ENCODE measurements at places on chromosomes 1 and 21. TPM values are rescaled to one million over a fixed set of nuclear protein-coding genes. Genes with fewer than 3 reads are reported as not detected.

KTI12 gene
- total RNA-seq = 18.3 TPM

ASH1L gene
- 11.1 TPM for total RNA-seq

AMY1A gene
- total RNA-seq = not detected

GPA33 gene
- not detected for total RNA-seq

PLA2G2D gene
- not detected for total RNA-seq

TNN gene
- total RNA-seq = not detected

TMEM240 gene
- 0.43 TPM for total RNA-seq

FAM72B gene
- total RNA-seq = 6.4 TPM

ISG15 gene
- total RNA-seq = 26.7 TPM

PGBD5 gene
- total RNA-seq = 0.82 TPM

WDR64 gene
- total RNA-seq = not detected

POU3F1 gene
- not detected for total RNA-seq

AMY2A gene
- total RNA-seq = not detected

FCER1G gene
- total RNA-seq = not detected

DVL1 gene
- total RNA-seq = 77.2 TPM

CELSR2 gene
- total RNA-seq = 3.8 TPM

KRTAP12-2 gene
- total RNA-seq = not detected

DNALI1 gene
- total RNA-seq = not detected

EPHA2 gene
- total RNA-seq = 104 TPM

CYP4A11 gene
- not detected for total RNA-seq

ETNK2 gene
- total RNA-seq = 3.9 TPM

DMRTB1 gene
- not detected for total RNA-seq

TMEM222 gene
- total RNA-seq = 50.7 TPM

GCLM gene
- total RNA-seq = 137 TPM

LCE2C gene
- not detected for total RNA-seq

INKA2 gene
- total RNA-seq = 1.7 TPM

AIRE gene
- total RNA-seq = not detected

OR10R2 gene
- not detected for total RNA-seq

SLAMF9 gene
- 0.22 TPM for total RNA-seq

All from A549 treated with CpdA at 1 μM for 4 hours (cell line).